ENCODE measurements at places on chromosomes 11 and 22.

DNA sequence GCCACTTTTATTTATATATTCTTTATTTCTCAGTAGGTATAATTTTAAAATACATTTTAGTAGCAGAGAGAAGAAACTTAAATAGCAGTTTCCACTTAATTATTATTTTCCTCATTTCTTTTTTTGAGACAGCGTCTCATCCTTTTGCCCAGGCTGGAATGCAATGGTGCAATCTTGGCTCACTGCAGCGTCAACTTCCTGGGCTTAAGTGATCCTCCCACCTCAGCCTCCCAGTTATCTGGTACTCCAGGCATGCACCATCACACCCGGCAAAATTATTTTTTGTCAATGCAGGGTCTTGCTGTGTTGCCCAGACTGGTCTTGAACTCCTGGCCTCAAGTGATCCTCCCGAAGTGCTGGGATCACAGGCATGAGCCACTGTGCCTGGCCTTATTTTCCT, 38.3 kb downstream of the ATG13 start:
- no peak for DNase-seq

DNA sequence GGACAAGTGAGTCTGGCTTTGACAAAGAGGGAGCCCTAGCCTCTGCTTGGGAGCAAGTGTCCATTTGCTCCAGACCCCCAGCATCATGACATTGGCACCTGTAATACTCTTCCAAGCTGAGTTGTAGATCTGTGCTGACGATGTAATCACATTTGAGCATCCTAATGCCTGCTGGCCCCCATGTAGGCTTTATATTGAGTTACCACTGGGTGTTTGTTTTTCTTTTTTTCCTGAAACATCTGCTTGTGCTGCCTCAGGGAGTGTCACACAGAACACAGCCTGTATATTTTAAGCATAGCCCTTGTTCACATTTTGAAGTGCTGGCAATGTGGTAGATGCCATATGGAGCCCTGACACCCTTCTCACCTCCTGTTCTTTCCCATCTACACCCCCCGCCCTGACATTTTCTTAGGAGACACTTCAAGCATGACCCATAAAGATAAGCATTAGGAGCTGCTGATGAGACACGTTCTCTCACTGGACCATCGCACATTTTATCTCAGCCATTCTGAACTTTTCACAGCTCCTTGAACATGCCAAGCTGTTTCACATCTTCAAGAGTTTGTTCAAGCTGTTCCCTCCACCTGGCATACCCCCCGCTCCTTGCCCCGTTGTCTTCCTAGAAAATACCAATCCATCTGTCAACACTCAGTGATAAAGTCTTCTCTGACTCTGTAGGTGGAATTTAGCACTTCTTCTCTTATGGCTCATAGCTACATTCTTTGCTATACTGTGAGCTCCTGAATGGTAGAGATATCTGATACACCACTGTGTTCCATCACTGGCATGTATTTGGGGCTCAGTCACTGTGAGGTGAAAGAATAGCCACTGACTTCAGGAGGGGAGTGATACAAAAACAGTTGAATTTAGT, 128.7 kb downstream of the TRIM44 start:
- DNase-seq: no peak

DNA sequence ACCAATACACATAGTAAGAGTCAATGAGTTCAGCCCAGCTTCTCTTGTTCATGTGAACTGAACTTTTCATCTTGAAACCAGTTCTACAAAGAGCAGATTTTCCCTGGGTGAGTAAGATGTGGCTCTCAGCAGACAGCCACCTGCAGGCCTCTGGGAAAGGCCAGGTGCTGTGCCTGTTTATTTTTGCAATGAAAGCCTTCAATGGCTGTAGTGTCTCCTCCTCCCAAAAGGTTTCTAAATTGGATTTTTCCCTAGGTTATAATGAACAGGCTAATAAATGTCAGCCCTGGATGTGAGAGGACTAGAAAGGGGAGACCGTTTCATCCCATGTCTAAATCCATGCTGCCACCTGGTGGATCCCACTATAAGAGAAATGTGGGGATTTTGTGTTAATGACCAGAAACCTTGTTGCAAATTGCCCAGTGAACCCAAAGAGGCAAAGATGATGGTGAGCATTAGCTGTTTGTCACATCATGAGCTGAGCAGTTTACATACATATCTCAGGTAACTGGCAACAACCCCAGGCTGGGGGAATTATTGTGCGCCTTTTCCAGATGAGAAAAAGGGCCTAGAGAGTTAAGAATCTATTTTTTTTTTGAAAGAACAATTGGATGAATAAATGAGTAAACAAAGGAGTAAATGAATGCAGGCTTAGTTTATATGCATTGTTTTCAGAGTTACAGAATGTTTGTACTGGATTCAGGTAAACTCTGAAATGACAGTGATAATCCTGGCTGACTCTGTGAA, 12.7 kb downstream of the C11orf91 start:
- peak; percentile 68 for DNase-seq

- no peak for DNase-seq
Measured at GRCh38 chr22:50529897-50530579, at the start of gene TYMP. Gene TYMP, minus strand, starts transcription at chr22:50530012. Its CDS starts 303 bp downstream, at chr22:50529709.

DNA sequence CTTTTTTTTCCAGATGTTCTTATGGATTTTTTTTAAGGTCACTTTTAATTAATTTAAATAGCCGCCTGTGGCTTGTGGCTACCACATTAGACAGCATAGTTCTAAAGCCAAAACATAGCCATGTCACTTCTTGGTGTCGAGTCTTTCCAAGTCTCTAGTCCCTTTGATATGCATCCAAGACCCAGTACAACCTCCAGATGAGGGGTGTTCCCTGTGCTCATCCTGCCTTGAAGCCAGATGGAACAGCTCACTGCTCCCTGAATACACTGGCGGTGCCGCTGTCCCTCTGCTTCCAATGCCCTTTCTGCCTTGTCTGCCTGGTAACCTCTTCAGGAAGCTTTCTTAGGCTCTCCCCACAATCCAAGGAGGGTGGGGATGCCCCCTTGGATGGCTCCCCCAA, 338.0 kb downstream of the TENM4 start:
- no peak for DNase-seq

GRCh38 chr11:46335890-46336562, 11.2 kb upstream of the DGKZ start:
- no peak for DNase-seq

- no peak for DNase-seq
Measured at GRCh38 chr11:112662554-112662953, 298.7 kb upstream of the NCAM1 start.

- no peak for DNase-seq
Measured at GRCh38 chr11:528815-529727, 6.3 kb downstream of the HRAS start.
